ENCODE measurements at places on chromosomes 2 and 18.

DNA sequence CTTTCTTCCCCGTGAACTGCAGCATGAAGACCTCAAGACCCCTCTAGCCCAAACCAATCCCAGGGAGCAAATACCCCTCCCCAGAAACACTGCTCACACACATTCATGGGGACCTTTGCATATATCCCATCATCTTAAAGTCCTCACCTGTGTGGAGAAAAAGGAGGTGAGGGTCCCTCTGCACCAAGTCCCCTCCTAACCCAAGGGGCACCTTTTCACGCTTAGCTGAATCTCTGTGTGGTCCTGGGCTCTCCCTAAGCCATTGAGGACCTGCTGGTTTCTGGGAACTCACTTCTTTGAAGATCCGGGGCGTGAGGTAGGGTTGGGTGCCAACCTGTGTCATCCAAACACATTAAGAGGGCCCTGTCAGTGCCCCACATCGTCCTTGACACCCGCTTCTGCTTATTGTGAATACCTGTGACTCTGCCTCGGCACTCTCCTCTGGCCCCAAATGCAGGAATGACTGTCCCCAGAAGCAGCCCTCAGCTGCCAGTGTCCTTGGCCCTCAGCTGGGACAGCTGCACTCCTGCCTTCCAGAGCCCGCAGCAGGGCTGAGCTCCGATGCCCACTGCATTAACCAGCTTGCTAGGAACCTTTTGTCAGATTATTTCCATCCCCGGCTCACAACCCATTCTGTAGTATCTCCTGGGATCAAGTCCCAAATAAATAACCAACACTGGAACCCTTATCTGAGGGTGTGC, 41.3 kb upstream of the ITM2C start:
- DNase-seq: no peak

GRCh38 chr2:186968277-186968676, 119.3 kb upstream of the ZSWIM2 start:
- DNase-seq: no peak

DNA sequence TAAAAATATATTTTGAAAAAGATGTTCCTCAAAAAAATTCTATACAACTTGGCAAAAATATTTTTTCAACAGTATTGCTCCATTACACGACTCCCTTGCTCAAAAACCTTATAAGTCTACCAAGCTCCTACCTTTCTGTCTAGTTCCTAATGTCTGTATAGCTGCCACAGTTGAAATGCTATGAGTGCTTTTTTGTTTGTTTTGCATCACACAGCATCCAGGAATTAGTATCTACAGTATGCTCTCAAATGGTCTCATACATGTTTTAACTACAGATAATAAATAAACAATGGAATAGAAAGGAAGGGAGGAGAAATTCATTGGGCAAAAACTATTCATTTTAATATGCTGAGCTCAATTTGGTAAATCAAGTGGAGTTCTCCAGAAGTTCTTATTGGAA, 17.3 kb downstream of the ACADL start:
- DNase-seq: no peak

- no peak for DNase-seq
Observed at GRCh38 chr18:2903006-2903405, 56.2 kb downstream of the EMILIN2 start.

DNA sequence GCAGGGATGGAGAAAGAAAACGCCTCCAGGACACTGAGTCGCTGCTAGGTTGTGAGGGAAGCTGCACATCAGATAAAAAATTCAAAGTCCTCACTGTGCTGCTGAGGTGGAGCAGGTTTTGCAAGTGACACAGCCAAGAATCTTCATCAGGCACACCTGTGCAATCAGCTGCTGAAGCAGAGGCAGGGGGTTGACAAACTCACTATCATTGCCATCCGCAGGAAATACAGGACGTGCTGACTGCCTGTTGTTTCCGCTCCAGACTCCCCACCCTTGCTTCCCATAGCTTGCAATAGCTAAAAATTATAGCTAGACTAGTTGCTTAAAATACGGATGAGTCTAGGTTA, 147.8 kb upstream of the FHL2 start:
- no peak for DNase-seq

- DNase-seq: peak; percentile 49
Observed at GRCh38 chr2:218569038-218569431, 396 bp downstream of the CNOT9 start.

DNA sequence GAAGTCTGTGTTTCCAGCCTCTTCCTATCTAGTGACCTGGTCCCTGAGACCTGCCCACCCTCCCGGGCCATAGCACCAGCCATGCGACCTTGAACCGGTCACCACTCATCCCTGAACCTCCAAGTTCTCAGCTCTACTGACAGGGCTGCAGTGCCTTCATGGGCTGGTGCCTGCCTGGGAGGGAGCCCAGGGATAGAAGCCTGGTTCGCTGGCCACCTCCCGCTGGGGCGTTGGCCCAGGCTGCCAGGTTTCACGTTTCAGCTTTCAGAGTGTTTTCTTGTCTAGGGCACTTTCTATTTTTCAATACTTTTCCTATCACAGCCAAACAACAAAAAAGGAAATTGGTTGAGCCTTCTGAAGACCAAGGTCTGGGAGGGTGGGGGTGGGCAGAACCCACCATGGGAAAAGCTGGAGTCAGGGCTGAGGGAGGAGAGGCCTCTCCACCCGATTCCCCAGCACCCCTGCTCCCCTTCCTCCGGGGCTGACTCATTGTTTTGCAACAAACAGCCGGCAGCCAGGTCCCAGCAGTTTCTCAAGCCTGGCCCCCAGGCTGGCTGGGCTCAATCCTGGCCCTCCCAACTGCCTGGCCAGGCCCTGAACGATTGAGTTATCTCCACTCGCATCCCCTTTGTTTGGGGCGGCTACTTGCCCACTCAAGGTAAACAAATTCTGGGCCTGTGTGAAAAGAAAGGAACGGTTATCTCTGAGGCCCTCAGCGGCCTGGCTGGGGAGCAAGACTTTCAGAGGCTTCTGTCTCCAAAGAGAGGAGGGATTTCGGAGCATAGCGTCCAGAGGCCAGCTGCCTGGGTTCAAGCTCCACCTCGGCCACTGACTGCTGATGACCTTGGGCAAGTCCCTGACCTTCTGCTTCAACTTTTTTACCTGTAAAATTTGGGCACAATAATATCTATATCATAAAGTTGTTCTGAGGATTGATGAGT, 47.5 kb downstream of the ZFP36L2 start:
- no peak for DNase-seq

DNA sequence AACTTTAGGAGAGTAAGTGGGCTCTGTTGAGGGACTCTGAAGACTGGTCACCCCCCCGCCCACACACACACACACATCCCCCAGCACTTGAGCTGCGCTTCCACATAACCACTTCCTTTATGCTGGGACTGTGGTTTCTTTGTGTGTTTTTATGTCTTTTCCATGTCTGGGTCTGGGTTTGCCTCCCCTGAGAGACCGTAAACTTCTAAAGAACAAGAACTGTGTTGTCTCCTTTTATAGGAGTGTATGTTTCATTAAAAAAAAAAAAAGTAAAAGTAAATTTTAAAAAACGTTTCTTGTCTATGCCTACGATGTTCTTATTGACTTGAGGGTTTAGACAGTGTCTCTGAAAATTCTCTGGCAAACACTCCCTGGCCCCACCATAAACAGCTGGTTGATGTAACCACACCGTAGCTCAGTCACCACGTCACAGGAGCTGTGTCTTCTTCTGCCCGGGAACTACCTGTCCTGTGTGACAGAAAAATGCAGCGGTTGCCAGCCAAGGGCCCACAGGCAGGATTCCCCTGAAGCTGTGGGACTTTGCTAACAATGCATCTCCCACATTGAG, 68.0 kb downstream of the KLHL29 start:
- no peak for DNase-seq

GRCh38 chr2:222736301-222736700, 64.8 kb downstream of the MOGAT1 start:
- no peak for DNase-seq

DNA sequence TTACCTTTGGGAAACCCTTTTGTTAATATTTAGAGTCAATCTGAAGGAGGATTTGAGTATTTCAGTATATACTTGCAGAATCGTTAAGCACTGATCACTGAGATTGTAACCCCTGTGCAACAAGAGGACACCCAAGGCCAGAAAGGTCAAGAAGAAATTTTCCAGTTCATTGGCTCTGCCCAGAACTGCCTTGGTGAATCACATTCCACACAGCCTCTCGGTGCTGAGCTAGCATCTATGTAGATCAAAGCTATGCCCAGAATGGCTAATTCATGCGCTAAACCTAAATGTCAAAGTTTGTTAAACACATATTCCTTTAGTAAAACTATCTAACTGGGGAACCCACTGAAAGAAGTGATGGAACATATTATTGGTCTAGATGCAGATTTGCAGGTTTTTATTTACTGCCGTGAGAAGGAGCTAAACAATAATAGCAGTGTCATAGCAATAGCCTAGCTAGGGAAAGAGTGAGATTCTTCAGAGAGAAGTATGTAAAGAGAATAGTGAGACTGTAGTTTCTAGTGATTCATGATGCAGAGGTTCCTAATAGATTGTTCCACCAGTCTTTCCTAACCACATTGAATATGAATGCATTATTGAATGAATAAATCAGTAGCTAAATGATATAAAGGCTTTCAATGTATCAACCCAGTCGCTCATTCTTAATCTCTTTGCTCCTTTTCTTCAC, 423.2 kb upstream of the CRIM1 start:
- no peak for DNase-seq

DNA sequence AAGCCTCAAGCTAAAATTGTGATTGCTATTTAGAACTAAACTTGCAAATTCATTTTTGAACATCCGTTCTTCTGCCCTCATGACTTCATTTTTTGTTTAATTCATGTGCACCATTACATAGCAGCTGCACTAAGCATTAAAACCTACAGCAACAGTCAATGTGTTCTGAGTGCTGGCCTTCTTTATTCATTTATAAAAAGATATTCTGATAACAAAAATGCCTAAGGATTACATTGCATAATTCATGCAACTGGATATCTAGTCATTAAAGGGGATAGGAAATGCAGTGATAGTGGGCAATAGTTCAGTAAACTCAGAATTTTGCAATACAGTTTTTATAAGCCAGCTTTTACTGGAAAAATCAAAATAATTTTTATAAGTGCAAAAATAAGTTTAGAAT, 294.4 kb upstream of the EPC2 start:
- DNase-seq: no peak
